ENCODE measurements at places on chromosomes 2 and 18.
A peak's percentile ranks its signal among the peaks of the same experiment; 100 is the strongest.

- DNase-seq: no peak
These were observed 218.7 kb upstream of the PIEZO2 start for GRCh38 chr18:11368020-11368419.

GRCh38 chr2:109108740-109109139 lies 20.3 kb upstream of the SH3RF3 start:
- no peak for DNase-seq

DNA sequence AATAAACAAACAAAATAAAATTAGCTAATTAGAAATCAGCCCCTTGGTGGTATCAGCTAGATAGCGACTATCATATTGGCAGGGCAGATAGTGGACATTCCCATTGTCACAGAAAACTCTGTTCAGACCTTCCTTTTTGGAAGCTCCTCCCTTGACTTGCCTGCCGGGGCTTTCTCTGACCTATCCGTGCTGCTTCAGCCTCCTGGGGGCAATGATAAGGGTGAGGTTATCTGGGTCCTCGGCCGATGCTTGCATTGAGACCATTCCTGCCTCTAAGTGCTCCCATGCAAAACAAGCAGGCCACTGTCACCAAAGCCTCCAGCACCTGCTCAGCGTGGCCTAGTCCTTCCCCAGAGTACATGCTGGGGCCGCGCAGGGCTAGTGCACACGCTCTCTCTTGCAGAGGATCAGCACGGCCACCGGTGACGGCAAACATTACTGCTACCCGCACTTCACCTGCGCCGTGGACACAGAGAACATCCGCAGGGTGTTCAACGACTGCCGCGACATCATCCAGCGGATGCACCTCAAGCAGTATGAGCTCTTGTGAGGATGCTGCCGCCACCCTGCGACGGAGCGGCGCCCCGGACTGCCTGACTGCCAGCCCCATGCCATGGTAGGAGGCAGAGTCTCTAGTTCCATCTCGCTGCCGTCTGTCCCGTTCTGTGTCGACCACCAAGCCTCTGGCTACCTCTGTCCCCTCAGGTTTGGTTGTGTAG lies 27.4 kb downstream of the MPPE1 start:
- DNase-seq: no peak

- no peak for DNase-seq
These were observed 125.3 kb downstream of the SH3RF3 start for GRCh38 chr2:109254174-109254904.

GRCh38 chr2:101842471-101842870 lies 145.0 kb downstream of the MAP4K4 start:
- no peak for DNase-seq

GRCh38 chr2:133414486-133415209 lies 153.6 kb downstream of the NCKAP5 start:
- DNase-seq: no peak

DNA sequence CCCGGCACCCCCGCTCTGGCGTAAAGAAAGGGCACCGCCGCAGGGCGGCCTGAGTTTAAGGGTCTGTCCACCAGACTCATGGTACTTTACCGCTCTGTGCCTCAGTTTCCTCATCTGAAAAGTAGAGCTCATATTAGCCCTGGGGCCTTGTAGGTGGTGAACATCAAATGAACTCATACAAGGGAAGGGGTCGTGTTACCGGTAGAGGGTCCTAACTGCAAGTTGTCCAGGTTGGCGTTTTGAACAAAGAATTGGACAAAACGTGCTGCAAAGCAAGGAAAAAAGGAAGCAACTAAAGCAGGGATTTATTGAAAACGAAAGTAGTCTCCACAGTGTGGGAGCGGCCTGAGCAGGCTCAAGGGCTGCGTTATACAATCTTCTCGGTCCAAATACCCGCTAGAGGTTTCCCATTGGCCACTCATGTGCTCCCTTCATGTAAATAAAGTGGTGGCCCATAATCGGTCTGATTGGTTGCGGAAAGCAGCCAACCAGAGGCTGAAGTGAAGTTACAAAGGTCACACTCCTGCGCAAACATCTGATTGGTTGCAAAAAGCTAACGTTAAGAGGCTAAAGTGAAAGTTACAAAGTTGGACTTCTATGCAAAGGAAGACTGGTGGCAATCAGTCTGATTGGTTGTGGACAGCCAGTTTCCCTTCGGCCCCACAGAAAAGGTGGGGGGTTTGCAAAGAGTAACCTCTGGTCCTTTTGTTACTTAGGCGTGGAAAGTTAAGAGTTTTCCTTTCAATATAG lies 80.7 kb upstream of the LDLRAD4 start:
- DNase-seq: peak; percentile 29

DNA sequence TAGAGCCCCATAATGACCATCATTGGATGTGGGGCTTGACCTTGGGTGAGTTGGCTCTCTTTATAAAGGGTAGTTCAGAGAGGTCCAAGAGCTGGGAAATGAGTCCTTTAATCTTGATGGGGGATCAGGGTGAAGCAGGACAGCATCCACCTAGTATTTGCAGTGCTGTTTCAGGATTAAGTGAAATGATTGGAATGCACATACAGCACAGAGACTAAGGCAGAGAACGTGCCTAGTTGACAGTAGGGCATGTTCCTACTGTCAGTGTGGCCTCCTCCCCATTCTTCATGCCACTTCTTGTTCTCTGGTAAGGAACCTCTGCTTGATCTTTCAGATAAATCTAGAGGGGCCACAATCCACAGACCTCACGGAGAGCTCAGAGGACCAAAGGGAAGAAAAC lies 78.9 kb downstream of the TRIM43 start:
- DNase-seq: no peak

- DNase-seq: no peak
These were observed 262.2 kb downstream of the PHLPP1 start for GRCh38 chr18:62977512-62977911.

Data from stimulated activated CD4-positive, alpha-beta T cell treated with anti-CD3 and anti-CD28 coated beads, Interleukin-4, amount 100 ng/mL, for 1 hour (primary cell).